ENCODE measurements at places on chromosomes 5 and 9.
A peak's percentile ranks its signal among the peaks of the same experiment; 100 is the strongest.

GRCh38 chr5:178137991-178138390 is 7.2 kb downstream of the RMND5B start:
- no peak for DNase-seq

DNA sequence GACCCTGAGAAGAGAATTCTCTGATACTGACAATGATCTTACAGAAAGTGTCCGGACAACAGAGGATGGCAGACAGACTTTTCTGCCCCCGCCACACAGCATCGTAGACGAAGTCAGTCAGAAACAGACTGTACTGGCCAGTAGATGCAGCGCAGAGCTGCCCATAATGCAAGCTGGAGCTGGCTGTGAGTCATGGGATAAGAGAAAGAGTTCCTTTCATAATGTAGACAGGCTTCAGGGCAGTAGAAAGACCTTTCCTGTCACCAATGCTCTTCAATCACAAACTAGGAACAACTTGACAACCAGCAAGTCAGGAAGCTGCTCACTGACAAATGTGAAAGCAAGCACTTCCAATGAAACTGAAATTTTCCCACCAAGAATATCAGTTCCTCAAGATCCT is 5.1 kb downstream of the SPATA31D1 start:
- DNase-seq, result no peak

DNA sequence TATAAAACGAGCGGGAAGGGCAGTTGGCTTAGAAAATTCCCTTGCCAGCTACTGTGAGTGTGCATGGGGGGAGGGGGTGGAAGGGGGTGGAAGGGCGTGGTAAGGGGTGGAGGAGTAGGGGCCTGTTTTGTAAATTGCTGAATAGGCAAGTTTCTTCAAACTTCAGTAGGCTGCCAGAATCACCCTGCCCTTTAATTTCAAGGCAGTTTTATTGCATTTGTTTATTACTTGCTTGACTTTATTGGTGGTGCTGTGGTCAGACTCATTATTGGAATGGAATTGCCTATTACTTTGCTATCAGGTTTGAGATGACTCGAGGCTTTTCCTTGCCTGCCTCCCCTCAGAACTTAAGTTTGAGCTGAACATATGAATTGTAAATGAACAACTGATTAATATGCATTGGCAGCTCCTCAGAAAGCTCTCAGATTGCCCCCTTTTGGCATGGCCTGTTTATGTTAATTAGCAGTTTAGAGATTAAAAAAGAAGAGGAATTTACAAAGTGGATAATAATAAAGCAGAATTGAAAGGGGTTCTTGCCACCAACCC is 76.0 kb downstream of the SEMA6A start:
- no peak for DNase-seq

DNA sequence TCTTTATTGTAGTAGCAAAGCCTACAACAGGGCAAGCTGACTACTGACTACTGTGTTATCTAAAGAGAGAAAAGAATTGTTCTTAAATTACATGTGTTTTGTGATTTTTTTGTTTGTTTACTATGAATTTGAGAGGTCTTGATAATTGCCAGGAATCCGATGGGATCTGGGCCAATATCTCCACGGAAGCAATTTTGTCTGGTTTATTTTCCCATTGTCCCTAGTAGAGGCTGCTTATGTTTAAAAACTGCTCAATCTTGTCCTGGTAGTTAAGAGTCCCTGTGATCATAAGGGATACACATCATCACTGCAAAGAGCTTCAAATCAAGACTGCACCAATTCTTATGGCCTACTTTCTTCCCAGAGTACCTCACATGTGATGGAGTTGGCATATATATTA is 94.4 kb downstream of the GLDC start:
- no peak for DNase-seq

GRCh38 chr5:44365345-44365744 is 23.9 kb downstream of the FGF10 start:
- DNase-seq, result no peak

DNA sequence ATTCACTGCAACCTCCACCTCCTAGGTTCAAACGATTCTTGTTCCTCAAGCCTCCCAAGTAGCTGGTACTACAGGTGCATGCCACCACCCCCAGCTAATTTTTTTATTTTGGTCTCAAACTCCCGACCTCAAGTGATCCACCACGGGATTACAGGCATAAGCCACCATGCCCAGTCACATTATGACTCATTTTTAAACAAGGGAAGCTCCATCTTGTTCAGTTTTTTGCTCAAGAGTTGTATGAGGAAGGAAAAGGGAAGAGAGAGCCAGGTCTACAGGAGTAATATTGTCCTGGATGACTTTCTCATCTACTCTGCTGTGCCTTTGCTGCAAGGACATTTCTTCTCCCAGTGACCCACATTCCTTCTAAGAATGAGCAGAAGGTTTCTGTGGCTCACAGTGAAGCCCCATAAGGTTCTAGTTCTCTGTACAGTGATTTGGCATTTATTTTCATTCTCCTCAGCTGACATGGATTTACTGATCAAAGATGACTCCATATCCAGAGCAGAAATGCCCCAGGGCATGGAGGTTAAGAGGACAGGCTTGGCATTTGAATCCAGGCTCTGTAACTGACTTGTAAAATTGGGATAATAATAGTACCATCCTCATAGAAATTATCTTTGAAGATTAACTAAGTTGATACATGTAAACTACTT is 153.5 kb downstream of the CDH6 start:
- no peak for DNase-seq

DNA sequence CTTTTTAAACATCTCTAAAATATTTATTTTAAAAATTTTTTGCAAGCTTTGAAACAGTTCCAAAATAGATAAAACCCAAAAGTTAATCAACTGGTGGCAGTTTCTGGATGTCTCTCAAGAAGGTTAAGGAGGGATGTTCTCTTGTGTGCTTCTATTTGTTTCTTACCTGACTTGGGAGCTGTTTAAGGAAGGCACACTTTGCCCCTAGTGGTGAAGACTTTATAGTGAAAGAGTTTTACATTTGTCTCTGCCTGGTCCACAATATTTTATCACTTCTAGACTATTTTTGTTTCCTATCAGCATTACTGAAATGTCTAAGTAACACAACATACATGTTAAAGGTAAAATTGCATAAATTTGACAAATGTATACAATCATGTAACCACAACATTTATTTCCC is 552.8 kb downstream of the SEMA5A start:
- peak; percentile 1 for DNase-seq

DNA sequence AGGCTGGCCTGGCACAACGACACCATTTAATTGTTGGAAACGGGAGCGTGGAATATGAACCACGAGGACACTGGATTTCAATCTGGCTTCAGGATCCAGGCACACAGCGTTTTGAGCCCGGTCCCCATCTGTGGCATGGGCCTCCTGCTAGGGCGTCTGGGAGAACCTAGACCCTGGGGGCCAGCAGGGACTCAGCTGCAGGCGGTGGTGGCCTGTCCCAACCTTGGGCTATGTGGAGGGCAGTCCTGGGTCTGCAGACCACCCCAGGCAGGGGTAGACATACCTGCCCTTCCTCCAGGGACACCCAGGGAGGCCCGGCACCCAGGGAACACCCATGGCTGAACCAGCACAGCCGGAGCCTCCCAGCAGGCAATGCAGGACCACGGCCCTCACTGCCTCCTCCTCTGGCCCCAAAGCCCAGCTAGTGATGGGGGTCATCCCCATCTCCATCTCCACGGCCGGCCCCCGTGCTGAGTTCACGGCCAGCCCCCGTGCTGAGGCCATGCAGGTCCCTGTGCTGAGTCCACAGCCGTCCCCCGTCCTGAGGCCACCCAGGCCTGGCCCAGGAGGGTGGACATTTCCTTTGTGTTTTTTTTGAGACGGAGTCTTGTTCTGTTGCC is 18.5 kb upstream of the UBAC1 start:
- no peak for DNase-seq

GRCh38 chr5:56290378-56291078 is 57.4 kb upstream of the ANKRD55 start:
- no peak for DNase-seq

GRCh38 chr5:82754036-82754746 is 323.0 kb downstream of the TMEM167A start:
- no peak for DNase-seq

DNA sequence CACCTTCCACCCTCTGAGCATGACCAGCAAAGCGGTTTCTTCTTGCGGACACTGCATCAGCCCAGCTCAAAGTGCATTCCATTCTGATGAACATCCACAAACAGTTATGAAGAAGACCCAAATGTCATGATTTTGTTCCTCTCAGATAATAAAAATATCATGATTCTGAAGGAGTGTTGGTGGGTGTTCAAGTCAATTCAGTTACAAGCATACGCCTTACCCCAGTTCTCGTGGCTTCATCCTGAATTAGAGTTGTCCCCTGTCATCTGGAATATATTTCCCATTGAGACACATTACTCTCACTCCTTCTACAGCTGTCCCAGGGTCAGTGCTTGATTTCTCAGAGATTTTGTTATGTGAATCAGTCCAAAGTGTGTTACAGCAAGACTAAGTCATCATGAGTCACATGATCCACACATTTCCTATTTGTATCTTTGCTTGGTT is 325.4 kb downstream of the RFX3 start:
- no peak for DNase-seq

DNA sequence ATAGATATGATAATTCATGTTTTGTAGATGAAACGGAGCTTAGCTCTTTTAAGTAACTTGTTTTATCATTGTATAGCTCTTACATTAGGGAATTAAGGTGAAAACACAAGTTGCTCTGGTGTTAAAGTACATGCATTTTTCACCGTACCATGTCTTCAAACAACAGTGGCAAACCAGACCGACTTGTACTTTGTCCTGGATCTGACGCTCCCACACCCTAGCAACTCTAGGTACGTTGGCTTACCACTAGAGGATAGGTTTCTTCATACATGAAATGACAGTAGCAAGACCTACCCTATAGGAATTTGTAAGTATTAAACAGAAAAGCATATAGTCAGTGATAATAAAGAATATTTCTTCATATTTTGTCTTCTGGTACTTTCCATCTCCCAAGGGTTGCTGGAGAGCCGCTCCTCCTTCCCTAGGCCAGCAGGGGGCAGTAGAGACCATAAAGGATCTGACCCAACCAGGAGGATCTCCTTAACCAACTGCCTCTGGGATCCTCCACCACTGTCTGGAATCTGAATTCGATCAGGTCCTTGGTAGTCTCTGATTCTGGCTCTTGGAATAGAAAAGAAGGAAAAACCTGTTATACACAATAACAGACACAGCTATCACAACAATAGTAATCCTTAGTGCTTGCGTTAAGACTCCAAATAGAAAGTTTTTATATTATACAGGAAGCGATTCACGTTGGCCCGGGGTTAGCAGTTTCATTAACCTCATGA is 136.7 kb downstream of the CAVIN4 start:
- DNase-seq, result peak; percentile 62

- no peak for DNase-seq
These were observed 161.2 kb downstream of the FGF18 start for GRCh38 chr5:171580502-171581265.

DNA sequence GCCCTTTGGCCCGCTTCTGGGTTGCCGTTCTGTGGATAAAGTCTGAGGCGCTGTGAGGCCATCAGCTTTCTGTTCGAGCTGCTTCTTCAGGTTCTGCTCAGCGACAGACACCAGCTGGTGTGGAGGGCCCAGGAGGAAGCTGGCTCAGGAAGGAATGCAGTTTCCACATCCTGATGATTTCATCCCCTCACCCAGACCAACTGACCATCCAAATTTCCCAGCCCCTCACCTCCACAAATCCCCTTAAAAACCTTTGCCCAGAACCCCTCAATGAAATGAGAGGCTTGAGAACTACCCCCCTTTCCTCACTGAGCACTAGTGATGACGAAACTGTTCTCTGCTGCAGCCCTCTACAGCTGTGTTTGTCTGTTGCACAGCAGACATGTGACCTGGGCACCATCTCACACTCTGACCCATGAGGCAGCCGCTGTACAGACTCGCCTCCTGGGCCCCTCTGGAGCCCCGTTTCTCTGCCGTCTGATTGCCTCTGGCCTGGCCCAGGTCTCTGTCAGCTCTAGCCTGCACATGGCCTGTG is 45.4 kb downstream of the SPATA31C2 start:
- DNase-seq, result no peak

DNA sequence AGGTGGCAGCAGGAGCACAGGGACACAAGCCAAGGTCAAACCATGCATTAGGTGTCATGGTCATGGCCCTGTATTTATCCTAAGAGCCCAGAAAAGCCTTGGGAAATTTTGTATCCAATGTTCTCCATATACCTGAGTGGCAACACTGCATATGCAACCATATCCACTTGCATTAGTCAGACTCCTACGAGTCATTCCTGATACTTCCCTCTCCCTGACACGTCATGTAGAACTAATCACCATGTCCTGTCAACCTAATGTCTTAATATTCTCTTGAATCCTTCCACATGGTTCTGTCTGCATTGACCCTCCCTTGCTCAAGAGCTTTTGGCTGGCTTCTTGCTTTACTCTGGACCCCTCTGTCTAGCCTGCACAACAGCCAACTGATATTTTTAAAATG is 9.4 kb downstream of the SCGB3A2 start:
- DNase-seq, result no peak

GRCh38 chr5:137665678-137666460 is 70.0 kb downstream of the KLHL3 start:
- no peak for DNase-seq

- no peak for DNase-seq
These were observed 22.4 kb upstream of the CYLC2 start for GRCh38 chr9:102972780-102973179.

DNA sequence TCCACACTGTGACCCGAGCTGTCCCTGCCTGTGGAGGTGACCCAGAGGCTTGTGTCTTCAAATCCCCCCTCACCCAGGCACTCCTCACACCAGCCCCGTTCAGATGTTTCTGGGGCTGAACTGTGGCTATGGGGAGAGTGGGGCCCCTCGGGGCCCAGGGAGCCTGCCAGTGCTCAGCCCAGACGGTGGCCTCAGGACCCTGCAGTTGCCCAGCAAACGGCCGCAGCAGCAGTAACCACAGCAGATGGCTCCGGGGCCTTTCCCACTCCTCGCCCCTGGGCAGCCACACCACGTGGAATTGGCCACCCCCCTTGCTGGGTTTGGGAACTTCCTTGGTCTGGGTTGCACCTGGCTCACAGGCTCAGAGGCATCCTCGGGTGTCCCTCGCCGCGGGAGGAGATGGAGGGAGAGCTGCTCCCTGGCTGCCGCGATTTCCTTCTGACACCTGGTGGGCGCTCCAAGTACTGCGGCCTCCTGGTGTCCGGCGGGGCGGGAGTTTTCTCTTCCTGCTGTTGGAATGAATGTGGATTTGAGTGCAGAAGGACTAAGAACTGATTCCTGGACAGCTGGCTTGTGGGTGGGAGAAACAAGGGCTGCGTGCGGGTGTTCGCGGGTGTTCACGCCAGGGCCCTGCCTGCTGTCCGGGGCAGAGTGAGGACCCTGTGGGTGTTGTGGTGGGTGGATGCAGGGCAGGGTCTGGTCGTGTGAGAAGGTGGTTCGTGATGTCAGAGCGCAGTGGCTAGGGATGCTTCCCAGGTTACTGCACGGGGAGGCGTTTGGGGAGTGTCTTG is 97.5 kb downstream of the COL5A1 start:
- DNase-seq, result peak; percentile 44

- no peak for DNase-seq
These were observed 40.8 kb upstream of the LMNB1 start for GRCh38 chr5:126736141-126736540.

- DNase-seq, result no peak
These were observed 46.8 kb upstream of the SLIT3 start for GRCh38 chr5:169347786-169348185.

All from NT2/D1 (cell line).